ENCODE measurements at places on chromosomes 12 and 14.

GRCh38 chr12:836952-837351, 84.6 kb downstream of the WNK1 start:
- no peak for DNase-seq

DNA sequence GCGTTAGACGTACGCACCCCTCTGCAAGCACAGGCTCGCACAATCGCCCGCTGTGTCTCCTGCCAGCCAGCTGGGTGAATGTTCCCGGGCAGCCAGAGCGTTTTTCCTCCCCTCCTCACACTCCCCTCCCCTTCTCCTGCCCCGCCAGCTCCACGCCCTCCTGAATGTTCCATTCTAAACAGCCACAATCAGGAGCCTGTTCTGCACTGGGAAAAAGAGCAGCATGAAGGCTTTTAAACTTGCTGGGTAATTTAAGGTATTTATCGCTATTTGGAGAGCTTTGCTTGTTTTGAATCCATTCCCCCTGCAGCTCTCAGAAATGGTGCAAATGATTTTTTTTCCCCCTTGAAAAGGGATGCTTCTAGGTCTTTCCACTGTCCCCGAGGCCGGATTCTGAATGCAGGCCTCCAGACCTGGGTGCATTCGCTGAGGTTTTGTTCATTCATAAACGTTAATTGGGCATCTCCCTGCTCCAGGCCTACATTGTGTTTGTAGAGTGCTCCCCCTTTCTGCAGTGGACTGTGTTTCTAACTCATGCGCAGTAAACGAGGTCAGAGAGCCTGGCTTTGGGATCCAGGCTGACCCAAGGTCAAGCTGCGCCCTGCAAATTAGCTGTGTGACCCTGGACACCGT, 212.5 kb downstream of the CHST11 start:
- no peak for DNase-seq

GRCh38 chr14:51431033-51431709, 191.1 kb downstream of the TMX1 start:
- DNase-seq, result no peak

GRCh38 chr12:128091951-128092382, 175.0 kb upstream of the TMEM132C start:
- DNase-seq, result no peak

DNA sequence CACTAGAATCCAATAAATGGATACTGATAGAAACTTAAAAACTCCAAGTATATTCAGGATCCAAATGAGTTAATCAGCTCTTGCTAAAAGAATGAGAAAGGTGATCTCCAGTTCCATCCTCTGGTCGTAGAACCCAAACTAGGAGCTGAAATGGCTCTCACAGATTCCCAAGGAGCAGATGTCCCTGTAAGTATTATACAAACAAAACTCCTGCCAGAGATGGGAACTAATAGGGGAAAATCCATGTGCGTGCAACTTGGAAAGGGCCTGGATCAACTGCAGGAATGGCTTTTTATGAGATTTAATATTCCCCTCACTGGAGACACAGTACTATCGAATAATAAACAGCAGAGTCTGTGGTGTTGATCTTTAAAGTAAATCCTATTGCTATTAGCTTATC, 309.2 kb upstream of the TBX3 start:
- DNase-seq, result no peak
